ENCODE measurements at places on chromosomes 11 and 22.

GRCh38 chr11:58133309-58134076 is 8.2 kb upstream of the OR9I1 start:
- no peak for DNase-seq

DNA sequence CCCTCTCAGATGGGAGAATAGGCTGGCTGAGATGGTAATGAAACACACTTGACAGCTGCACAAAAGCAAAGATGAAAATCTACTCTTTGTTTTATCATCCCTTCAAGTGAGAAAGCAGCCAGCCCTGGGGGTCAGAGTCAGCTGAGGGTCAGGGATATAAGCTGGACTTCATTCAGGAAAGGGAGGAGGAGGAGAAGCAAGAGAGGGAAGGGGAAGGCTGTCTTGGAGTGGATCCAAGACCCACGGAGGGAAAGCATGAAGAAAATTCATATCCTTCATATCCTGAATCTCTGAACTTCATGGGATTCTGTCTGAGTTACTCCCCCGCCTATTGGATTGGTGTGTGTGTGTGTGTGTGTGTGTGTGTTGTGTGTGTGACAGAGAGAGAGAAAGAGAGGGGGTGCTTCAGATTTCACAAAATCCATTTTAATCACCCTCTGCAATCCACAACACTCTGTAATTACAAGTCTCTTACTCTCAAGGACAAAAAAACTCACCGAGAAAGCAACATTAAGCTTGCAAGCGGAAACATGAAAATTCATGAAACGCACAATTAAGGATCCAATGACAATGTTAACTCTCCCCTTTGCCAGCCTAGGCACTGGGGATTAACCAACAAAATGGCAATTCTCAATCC is 327.7 kb downstream of the TENM4 start:
- peak; percentile 53 for DNase-seq

DNA sequence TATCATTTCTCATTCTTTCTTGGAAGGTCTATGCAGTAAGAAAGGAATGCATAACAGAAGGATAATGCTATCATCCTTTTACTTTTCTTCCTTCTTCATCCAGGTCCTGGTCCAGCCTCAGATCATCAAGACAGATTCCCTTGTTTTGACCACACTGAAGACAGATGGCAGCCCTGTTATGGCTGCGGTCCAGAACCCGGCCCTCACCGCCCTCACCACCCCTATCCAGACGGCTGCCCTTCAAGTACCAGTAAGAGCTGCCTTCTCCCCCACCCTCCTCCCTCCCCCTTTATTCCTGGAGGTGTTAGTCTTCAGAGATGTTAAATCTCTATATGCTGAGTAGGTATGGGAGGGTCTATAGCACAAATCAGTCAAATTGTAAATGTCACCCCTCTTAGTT is 37.9 kb downstream of the SREBF2 start:
- no peak for DNase-seq

DNA sequence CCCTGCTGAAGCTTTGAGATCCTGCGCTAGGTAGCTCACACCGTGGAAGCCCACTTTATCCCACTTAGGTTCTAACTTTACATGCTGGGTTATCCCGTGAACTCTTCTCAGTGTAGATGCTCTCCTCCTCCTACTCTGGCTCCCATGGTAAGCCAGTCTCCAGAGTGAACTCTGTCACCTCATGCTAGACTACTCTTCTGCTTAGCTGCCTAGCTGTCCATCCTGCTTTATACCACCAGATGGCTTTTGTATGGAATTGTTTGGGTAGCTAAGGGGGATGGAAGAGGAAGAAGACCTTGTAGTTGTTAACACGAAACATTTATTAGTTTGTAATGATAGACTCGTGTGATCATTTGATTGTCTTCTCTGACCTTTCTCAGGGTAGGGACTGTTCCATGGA is 46.8 kb downstream of the EMSY start:
- DNase-seq, result no peak

DNA sequence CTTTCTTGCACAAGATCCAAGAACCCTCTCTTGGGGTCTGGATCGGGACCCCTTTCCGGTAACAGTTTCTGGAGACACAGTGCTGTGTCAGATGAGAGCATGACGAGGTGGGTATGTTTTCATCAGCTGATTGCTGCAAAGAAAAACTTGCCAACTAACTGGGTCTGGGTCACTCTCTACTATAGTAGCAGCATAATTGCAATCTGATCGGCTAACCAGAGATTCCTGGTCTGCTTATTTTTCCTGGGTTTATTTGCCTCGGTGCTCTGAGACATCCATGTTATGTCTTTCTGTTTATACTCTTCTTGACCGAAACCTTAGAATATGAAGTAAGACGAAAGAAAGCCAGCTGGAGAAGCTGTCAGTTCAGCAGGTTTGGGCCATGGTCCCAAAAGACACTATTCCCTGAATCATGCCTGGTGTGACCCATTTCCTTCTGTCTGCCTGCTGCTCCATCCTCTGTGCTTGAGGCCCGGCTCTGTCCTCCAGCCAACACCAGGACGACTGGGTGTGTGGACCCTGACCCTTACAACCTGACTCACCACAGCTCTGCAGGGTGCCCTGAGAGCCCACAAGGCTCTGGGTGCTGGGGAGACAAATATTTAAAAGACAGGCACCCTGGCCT is 24.1 kb upstream of the CLMP start:
- DNase-seq, result peak; percentile 47

- DNase-seq, result peak; percentile 37
Observed at GRCh38 chr22:21568347-21569075, 997 bp downstream of the UBE2L3 start.

GRCh38 chr11:30509364-30509763 is 76.8 kb downstream of the MPPED2 start:
- DNase-seq, result no peak

DNA sequence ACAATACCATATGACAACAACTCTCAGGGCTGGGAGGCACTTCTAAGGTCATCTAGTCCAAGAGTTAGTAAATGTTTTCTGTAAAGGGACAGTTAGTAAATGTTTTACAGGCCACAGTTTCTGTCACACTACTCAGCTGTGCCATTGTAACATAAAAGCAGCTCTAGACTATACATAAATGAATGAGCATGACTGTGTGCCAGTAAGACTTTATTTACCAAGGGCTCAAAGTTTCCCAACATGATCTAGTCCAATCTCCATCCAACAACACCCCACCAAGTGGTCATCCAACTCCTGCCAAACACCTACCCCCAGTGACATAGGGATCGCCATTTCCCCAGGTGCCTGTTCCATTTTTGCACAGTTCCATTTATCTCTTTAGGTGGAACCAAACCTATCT is 12.1 kb downstream of the SERGEF start:
- no peak for DNase-seq

- DNase-seq, result no peak
Observed at GRCh38 chr11:27205779-27206570, 157.0 kb downstream of the CCDC34 start.

DNA sequence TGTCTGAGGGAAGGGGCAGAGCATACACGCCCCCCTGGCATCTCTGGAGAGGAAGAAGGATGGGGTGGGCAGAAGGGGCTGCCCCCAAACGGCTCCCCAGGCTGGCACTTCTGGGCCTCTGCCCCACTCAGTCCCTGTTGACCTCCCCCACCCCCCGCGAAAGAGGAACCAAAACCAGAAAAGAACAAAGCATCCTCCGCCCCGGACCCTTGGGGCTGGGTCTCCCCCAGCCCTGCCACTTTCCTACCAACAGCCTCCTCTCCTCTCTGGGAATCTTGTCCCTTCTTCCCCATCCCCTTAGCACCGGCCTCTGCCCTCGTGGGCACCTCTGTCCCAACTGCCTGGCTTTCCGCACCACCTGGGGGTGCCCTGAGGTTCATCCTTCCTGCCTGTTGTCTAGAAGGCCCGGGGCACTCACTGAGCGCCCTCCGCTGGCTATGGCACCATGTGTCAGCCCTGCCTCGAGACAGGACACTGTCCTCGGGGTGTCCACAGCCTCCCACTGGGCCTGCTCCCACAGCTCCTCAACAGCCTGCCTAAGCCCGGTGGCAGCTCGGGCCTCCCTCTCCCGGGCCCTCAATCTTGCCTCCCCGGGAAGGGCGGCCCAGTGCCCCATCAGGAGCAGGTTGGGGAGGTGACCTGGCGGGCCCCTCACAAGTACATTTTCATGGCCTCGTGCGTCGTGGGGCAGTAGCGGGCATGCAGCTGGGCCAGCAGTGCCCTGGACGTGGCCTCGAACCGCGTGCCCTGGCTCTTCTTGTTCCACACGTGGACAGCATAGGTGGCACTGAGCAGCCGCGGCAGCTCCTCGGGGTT is 28.2 kb downstream of the A4GALT start:
- DNase-seq, result no peak

GRCh38 chr11:2144544-2145248 is 5.5 kb upstream of the IGF2 start:
- DNase-seq, result no peak

Data from fibroblast of the aortic adventitia (primary cell).